ENCODE measurements at places on chromosomes 6 and 20. TPM values are rescaled to one million over a fixed set of nuclear protein-coding genes. Genes with fewer than 3 reads are reported as not detected.

GRCh38 chr6:28638787-28639430 lies 113.2 kb downstream of the GPX5 start:
- no peak for DNase-seq

DNA sequence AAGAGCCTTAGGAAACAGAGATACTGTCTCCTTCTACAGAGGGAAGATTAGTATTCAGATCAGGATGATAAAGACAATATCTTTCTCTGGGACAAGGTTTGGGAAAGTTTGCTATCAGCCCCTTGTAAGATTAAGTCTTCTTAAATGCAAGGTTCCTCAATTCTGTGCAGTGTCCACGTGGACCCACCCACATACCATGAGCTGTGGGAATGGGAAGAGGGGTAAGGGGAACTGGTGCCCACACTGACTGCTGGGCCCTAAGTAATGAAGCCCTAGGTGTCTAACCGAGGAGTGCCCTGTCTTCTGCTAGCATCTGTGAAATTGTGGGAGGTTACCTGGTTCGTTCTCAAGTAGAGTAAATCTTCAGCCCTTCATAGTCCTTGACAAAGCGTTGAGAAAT lies 5.8 kb upstream of the SSTR4 start:
- DNase-seq: no peak

GRCh38 chr6:108002365-108003221 lies 44.6 kb upstream of the SEC63 start:
- peak; percentile 7 for DNase-seq

GRCh38 chr20:17995967-17996819 lies 27.4 kb downstream of the MGME1 start:
- DNase-seq: peak; percentile 81

- no peak for DNase-seq
These were observed 10.2 kb downstream of the SMPDL3A start for GRCh38 chr6:122799140-122799745.

DNA sequence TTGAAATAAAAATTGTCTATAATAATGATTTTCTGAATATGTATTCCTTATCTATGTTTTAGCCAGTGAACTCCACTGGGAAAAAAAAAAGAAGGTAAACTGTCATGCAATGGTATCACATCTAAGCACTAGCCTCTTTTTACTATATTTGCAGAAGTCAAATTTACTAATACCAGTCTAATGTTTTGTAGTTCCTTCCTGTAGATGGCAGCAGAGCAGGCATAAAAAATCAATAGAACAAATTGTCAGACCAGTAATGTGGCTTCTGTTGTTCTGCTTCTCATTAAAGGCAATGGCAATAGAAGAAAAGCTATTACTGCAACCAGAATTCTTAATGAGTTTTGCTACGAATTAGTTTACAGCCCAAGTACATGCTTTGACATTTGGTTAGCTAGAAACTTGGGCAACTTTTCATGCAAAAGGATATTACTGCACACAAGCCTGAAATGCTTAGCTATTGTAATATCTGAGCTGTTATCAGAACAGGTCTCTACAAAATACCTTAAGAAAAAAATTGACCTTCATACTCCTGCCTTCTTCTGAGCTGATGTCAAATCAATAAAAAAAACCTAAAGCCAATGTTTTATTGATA lies 476.9 kb downstream of the KHDRBS2 start:
- peak; percentile 15 for DNase-seq

DNA sequence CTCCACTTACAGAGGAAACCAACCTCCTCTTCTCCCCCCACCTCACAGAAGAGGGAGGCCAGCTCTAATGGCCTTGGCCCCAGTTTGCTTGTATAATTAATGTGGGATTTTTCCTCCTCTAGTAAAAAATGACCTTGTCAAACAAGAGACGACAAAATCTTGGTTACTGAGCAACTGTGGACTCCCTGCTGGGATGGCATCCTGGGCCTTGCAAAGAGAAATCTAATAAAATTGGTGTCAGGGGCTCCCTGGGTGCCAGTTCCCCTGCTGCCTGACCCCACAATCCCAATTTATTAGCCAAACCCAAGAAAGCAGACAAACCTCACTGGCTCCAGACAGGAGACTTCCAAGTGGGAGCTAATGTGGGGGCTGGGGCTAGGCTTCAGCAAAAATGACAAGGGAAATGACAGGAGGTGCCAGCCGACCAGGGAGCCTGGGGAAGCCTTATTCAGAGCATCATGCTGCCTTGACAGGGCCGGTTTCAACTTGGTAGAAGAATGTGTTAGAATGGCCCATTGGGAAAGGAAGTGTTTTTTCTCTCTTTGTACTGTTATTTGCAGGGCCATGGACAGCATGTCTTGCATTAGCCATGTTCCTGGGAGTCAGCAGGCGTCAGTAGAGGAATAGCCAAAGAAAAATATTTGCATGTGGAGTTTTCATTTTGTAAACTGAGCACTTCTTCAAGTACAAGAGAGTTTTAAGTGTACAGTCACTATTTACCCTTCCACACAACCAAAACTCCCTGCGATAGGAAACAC lies 816.9 kb downstream of the DHX35 start:
- DNase-seq: no peak

DNA sequence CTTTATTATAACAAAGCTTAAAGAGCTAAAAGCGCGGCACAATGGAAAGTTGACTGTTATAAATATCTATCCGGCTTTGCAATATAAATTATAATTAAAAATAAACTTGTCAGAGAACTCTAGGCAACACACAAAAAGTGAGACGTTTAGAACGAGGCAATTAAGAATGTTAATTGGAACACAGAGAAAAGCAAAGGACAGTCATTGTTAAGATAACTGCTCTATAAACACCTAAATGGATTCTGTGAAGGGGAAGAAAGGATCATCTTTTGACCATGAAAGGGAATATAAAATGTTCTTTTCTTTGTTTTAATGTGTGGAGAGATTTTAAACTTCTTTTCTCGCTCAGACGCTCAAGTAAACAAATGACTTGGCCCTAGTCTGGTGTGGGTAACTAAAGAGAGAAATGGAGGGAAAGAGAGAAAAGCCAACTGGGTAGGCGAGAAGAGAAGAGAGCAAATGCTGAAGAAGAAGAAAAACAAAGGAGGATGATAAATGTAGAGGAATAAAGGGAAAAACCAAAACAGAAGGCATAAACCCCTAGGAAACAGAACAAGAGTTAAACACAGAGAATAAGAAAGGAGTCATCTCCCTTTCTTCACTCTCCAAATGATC lies 9.3 kb upstream of the SALL4 start:
- DNase-seq: no peak

DNA sequence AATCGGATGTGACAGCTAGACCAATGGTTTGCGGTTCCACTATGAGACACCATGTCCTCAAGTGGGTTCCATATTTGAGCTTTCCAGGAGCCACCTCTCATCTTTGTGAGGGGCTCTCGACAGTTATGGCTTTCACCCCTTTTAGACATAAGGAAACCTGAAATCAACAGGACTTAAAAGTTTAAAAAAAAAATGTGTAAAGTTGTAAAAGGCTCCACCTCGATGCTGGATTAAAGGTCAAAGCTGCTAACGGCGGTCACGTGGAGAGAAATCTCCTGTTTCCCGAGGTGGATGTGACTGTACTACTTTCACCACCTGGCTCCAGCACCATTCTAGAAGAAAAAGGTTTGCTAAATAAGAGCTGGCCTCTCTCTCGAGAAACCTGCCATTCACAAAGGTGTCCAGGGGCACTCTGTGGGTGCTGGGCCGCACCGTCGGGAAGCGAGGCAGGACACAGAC lies 542 bp downstream of the ATP5F1E start:
- no peak for DNase-seq

- no peak for DNase-seq
These were observed 25.1 kb downstream of the TRIM27 start for GRCh38 chr6:28898710-28898965.

DNA sequence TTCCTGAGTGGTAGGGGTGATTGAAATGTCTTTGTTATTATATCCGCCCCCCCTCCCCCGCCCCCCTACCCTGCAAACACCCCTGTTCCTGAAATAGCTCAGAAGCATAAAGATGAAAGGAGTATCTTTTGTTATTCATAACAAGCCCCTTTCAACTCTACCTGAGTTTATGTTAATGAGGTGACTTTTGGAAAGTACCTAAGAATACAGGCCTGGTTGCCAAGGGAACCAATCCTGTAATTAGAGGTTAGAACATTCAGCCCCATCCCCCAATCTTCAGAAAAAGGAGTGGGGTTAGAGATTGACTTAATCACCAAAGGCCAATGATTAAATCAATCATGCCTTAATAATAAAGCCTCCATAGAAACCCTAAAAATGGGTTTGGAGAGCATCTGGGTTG lies 979.2 kb upstream of the GJE1 start:
- DNase-seq: no peak

DNA sequence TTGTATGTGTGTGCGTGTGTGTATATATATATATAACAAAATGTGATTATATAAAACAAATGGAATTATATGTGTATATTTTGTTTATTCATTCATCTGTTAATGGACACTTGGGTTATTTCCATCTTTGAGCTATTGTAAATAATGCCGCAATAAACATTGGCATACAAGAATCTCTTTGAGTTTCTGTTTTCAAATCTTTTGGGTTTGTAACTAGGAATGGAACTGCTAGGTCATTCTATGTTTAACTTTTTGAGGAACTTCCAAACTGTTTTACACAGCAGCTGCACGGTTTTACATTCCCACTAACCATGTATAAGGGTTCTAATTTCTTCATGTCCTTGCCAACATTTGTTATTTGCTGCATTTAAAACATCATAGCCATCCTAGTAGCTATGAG lies 39.9 kb upstream of the TGM2 start:
- no peak for DNase-seq

GRCh38 chr6:94357381-94357980 lies 938.1 kb upstream of the EPHA7 start:
- no peak for DNase-seq

DNA sequence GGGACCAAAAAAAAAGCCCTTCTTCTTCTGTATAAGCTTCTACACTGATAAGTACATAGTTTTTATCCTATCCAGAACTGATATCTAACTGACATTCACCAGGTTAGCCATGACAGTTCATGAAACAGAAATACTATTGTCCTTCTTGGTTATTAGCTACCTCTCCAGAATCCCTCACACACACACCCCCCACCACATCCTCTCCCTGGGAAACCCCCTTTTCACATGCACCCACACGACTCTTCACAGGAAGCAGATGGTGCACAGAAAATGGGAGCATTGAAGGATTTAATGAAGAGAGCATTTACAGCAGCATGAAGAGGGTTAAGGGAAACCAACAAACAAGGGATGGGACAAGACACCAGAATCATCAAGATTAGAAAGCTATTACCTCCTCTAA lies 88.9 kb downstream of the FHL5 start:
- DNase-seq: no peak

DNA sequence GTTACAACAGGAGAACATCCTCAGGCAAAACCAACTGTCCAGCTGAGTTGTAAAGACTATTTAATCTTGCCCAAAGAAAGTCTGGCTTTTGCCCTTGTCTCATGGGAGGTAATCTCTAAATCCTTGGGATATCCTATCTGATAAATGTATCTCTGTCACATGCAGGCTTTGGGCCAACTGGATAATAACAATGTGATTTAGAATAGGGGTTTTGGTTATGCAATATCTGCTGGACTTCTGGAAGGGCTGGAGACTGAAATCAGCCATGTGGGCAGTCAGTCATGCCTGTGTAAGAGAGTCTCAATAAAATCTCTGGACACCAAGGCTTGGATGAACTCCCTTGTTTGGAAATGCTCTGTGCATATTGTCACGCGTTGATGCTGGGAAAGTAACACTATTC lies 56.3 kb upstream of the PRL start:
- DNase-seq: no peak

GRCh38 chr6:154815938-154816820 lies 83.0 kb downstream of the SCAF8 start:
- no peak for DNase-seq

- DNase-seq: peak; percentile 88
These were observed 394 bp downstream of the AKAP12 start for GRCh38 chr6:151240036-151240685.

GRCh38 chr6:17780061-17780460 lies 73.3 kb upstream of the NUP153 start:
- DNase-seq: peak; percentile 16

DNA sequence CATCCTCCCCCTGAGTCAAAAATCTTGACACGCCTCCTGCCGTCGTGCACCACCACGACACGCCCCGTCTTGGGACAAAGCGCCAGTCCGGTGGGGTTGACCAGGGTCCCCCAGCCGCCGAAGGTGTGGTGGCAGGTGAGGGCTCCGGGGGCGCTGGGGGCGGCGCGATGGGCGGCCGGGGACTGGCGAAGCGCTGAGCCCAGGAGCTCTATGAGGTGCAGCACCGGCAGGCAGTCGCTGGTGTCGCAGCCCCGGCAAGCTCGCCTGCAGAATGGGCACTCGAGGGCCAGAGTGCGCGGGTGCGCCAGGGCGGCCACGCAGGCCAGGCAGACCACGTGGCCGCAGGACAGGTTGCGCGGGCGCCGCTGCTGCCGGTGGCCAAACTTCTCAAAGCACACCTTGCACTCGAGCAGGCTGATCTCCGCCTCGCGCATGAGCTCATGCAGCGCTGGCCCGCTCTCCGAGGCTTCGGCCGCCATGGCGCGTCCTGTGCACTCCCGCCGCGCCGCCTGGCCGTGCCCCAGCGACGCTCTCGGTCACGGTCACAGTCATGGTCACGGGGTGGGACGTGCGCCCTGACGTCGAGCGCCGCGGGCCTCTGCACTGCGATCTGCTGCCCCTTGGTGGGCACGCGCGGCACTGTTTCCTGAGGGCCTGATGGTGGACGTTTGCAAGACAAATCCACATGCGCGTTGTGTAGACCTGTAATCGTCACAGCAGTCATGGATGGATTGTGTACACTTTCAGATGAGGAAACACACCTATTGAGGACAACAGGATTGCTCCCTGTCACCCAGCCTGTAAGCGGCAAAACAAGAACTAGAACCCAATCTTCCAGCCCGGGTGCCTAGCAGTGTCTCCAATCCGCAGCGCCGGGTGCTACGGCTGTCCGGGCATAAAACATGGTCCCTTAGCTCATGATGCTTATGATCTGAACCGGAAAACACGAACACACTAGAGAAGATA lies at the start of gene NHLRC1:
Gene NHLRC1 (minus strand): TSS at position 550 of the 966 bp plus-strand sequence. CDS start 71 bp downstream, at position 479.
- peak; percentile 89 for DNase-seq

GRCh38 chr20:46169245-46170171 lies 51.4 kb downstream of the CD40 start:
- DNase-seq: no peak

DNA sequence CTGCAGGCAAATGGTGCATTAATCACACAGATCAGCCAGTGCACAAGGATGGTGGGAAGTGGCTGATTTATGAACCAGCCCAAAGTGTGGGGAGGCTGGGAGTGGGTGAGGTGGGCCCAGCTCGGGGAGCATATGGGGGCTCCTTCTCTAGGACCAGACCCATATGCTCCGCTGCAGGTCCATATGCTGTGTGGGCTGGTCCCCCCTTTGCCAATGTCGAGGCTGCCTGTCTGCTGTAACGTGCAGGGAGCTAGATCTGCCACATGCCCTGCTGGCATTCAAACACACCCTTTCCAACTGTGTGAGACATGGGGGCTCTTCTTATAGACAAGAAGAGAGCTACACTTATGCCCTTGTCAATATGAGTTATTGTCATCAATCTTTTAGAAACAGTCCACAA lies 566.3 kb downstream of the DHX35 start:
- DNase-seq: no peak

- no peak for DNase-seq
These were observed 502.6 kb upstream of the JAG1 start for GRCh38 chr20:11176431-11176830.

The ZNF318 gene
- 12.7 TPM for polyA plus RNA-seq

The RPS10 gene
- polyA plus RNA-seq: 1,178 TPM

The PRRT1 gene
- polyA plus RNA-seq: 1.1 TPM

The LIN28B gene
- 0.29 TPM for polyA plus RNA-seq

The PGM3 gene
- polyA plus RNA-seq: 36.8 TPM

The OPN5 gene
- 0.17 TPM for polyA plus RNA-seq

The KIAA0408 gene
- 18.1 TPM for polyA plus RNA-seq

The SLC2A10 gene
- 17.2 TPM for polyA plus RNA-seq

The SPATA25 gene
- polyA plus RNA-seq: 6.0 TPM

The REM1 gene
- polyA plus RNA-seq: 5.6 TPM
